NCI-H1930 (cell line): ENCODE measurements at places on chromosomes 3 and 15.

GRCh38 chr3:99950921-99951320, 133.3 kb downstream of the CMSS1 start:
- no peak for DNase-seq

- no peak for DNase-seq
Measured at GRCh38 chr15:87736891-87737389, 519.6 kb downstream of the NTRK3 start.

DNA sequence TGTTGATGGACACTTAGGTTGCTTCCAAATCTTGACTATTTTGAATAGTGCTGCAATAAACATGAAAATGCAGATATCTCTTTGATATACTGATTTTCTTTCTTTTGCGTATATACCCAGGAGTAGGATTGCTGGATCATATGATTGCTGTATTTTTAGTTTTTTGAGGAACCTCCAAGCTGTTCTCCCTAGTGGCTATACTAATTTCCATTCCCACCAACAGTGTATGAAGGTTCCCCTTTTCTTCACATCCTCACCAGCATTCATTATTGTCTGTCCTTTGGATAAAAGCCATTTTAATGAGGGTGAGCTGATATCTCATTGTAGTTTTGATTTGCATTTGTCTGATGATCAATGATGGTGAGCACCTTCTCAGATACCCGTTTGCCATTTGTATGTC, 12.5 kb downstream of the PATL2 start:
- DNase-seq: no peak

DNA sequence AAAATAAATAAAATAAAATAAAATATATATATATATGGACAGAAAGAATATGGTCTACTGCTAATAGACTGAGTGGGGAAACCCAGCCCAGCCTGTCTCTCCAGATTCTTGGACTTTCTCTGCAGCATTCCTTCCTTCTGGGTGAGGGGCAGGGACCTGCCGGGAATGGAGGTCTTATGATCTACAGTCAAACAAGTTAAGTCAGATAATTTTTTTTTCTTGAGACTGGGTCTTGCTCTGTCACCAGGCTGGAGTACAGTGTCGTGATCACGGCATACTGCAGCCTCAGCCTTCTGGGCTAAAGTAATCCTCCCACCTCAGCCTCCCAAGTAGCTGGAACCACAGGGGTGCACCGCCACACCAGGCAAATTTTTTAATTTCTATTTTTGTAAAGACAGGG, 33.5 kb upstream of the ZNF774 start:
- DNase-seq: no peak
